ENCODE measurements at places on chromosomes 1 and 21. TPM values are rescaled to one million over a fixed set of nuclear protein-coding genes. Genes with fewer than 3 reads are reported as not detected.

DNA sequence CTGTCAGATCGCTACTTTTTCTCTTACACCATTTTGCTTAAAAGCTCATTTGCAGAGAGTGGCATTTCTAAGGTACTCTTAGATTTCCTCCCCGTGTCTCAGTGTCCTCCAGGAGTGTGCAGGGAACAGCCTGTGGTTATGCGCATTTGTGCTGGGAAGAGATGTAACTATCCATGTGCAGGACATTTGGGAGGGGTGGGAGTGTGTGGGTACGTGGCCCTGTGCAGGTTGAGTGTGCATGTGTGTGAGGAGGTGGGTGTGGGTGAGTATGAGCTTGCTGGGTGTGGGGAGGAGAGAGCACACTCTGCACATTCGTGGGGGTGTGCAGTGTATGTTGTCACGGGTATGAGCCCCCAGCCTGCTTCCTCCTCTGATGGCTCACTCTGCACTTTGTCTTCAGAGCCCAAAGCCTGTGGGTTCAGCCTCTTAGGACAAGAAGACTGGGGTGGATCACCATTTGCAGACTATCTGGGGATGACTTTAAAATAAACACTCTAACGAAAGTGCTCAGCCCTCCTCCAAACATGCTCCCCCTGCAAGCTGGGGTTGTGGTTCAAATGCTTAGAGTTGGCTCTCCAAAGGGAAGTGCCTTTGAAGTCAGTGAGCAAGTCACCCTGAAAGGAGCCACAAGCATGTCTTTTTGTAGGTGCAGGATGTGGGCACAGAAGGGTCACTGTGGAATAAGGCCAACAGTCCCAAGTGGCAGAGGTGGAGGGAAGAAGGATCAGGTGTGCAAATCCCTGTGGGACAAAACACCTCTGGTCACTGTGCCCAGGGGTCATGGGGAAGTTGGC, 295.4 kb downstream of the RRAGC start:
- no peak for DNase-seq

GRCh38 chr1:82399093-82399492, 598.4 kb downstream of the ADGRL2 start:
- no peak for DNase-seq

DNA sequence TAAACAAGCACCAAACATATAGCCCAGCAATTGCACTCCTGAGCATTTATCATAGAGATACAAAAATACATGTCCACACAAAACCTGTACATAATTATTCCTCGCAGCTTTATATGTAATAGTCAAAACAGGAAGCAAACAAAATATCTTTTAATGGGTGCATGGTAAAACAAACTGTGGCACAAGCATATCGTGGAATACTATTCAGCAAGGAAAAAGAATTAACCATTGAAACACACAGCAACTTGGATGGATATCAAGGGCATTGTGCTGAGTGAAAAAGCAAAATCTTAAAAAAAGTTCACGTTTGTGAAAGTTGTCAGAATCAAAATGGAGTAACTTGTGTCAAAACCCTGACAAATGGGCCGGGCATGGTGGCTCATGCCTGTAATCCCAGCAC, 12.4 kb downstream of the TNFRSF9 start:
- DNase-seq, result no peak

The GSTM5 gene
- 23.4 TPM for total RNA-seq

- DNase-seq, result no peak
Observed at GRCh38 chr1:170284512-170284911, 138.8 kb downstream of the NTMT2 start.

DNA sequence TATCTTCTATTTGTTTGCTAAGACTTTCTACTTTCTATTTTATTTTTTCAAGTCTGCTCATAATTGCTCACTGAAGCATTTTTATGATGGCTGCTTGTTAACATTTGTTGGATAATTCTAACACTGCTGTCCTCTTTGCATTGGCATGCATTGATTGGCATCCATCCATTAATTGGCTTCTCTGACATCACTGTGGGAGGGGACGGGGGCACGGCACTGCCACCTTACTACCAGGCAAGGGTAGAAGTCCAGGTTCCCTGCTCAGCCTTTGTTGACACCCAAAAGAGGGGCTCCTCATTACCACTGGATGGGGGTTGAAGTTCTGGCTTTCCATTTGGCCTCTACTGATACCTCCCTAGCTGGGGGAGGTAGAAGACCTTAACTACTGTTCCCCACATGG, 11.5 kb upstream of the ABCG1 start:
- DNase-seq, result no peak

The MYOC gene
- total RNA-seq, result 74.0 TPM

The GRIK1 gene
- not detected for total RNA-seq
